ENCODE measurements at places on chromosomes 3 and 15.
A peak's percentile ranks its signal among the peaks of the same experiment; 100 is the strongest.

DNA sequence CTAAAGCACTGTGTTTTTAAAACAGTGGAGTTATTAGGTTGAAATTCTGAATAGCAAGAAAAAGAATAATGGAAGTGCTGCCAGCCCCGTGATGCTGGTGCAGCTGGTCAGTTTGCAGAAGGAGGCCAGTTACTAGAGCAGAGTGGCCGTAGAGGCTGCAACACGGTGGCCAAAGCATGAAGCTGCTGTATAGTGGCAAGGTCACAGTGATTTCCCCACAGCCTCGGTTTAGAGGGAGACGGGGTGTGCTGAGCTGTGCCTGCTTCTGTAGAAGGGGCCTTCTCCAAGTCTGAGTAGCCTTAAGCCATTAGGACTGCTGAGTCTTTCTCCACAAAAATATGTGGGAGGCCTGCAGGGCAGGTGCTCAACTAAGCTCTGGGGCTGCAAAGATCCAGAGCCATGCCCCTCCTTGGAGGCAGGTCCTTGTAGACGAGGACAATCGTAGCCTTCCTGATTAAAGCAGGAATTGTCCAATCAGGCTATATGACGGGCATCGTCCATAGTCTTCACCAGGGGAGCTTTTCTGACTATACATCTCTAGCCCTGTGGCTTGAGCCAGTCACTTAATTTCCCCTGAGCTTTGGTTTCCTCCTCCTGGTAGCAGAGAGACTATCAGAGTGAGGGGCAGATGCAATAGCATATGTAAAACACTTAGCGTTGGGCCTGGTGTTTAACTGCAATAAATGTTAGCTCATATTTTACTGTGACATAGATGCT lies 151.6 kb downstream of the PGPEP1L start:
- DNase-seq: no peak

GRCh38 chr3:48662145-48662752 lies 437 bp downstream of the CELSR3 start:
- DNase-seq: no peak

DNA sequence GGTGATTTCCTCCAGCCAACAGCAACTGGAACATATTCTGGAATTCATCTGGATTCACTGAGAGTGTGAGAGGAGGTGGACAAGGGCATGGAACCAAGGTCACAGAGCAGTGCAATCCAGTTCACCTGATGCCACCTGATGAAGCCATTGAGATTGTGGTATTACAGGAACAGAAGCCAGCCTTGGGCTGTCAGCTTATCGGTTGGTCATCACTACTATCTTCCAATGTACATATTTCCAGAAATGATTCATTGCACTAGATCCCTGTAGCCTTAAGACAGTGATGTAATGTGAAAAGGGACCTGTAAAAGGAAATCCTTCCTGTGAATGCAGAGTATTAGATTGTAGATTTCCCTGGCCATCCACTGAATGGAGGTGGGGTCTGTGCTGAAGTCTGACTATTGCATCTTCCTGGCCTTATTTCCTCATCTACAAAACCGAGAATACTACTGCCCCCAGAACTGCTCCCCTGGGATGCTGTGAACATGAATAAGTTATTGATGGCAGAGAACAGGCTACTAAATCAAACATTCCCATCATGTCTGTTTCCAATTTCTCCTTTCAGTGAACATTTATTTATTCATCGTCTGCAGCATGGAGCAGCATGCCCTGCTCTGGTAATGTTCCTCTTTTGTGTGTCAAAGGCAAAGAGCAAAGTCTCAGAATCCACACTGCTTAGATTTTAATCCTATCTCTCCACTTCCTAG lies 47.4 kb upstream of the TPM1 start:
- DNase-seq: no peak

- DNase-seq: no peak
These were observed 128.4 kb downstream of the FAM174B start for GRCh38 chr15:92527197-92527596.

GRCh38 chr15:85383470-85384148 lies 3.2 kb downstream of the AKAP13 start:
- no peak for DNase-seq

DNA sequence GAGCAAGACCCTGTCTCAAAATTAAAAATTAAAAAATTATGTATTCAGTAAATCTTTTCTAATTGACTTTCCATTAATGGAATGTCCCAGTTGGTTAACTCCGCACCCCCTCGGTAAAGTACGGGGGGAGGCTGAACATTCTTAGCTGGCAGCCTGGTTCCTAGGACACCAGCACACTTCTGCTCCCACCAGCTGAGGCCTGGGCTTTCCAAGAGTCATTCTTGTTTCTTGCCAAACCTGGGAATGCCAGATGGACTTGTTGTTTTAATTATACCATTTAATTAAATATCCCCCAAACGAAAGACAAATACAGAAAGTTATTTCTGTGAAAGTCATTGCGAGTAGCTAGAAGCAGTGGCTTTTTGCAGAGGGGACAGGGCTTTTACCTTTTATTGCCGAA lies 179.4 kb downstream of the VGLL4 start:
- no peak for DNase-seq

DNA sequence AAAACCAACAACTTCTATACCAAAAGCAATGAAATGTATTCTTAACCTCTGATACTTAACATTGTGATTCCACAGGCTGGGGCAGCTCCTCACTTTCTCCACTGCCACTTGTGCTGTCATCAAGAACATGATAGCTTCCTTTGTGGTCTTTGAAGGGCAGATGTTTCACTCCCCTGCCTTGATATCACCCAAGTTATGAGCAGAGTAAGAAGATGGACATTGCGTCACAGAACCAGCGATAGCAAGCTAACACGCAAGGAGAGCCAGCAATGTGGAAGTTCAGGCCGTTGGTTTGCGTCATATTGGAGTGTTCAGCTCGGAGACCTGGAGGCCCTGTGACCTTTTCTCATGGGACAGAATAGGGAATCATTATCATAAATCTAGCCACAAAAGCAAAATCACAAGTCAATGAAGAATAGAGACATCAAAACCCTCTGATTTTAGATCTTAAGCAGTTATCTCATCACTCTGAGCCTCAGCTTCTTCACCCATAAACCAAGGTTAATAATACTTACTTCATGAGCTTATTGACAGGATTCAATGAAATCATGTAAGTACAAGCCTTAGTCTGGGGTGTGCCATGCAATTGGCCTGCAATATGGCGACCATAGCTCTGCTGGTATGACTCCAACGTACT lies 183.8 kb upstream of the THBS1 start:
- no peak for DNase-seq

GRCh38 chr15:70320482-70320881 lies 222.8 kb upstream of the TLE3 start:
- no peak for DNase-seq

GRCh38 chr3:43649365-43649968 lies 27.7 kb upstream of the ANO10 start:
- DNase-seq: no peak

DNA sequence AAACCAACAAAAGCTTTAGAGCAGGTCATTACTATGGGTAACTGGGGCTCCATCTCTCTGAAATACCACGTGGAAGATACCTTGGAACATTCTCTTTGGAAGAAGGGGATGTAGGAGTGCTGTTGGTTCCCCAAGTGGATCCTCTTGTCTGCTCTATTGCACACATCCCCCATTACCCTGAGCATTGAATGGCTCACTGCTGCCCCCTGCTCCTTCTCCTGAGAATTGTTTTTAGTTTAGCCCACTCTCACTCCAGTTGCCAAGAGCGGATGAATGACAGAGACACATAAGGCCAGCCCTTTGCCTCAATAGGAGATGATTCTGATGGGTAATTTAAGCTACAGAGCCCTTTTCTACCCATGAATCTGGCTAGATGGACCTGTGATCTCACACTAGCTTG lies 135.6 kb upstream of the SUCLG2 start:
- DNase-seq: peak; percentile 59

DNA sequence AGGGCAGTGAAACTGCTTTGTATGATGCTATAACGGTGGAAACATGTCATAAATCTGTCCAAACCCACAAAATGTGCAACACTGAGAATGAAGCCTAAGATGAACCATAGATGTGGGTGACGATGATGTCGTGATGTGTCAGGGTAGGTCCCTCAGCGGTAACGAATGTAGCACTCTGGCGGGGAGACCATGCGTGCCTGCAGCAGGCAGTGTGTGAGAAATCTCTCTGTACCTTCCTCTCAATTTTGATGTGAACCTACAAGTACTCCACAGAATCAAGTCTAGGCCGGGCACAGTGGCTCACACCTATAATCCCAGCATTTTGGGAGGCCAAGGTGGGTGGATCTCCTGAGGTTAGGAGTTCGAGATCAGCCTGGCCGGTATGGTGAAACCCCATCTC lies 268.2 kb upstream of the LYSMD4 start:
- DNase-seq: no peak

- DNase-seq: no peak
These were observed 436.6 kb upstream of the GBE1 start for GRCh38 chr3:82198009-82198408.

- DNase-seq: peak; percentile 57
These were observed 114.9 kb upstream of the MEF2A start for GRCh38 chr15:99450896-99451358.

DNA sequence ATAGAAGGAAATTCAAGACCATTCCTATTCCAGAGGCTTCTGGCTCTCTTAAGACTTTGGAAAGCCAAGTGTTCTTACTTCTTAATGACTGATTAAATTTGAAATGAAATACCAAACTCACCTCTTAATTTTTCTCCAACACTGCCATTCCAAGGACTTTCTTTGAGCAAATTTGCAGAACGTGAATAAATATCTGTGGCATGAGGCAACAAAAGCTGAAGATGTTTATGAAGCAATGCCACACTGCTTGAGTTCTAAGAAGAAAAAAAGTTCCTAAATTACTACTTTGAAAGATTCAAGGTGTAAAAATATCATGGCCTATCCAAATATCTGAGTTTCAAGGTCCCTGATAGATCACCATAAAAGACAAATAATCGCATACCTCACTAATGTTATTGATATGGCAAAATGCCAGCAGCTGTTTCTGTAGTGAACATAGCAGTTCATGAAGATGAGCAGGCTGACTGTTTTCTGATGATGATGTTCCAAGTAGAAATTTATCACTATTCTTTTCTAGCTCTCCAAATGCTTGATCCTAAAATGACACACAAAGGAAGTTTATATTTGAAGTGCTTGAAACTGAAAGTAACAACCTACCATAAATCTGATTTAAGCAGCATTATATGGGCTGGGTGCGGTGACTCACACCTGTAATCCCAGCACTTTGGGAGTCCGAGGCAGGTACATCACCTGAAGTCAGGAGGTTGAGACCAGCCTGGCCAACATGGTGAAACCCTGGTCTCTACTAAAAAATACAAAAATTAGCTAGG lies 104.4 kb downstream of the HERC1 start:
- DNase-seq: no peak

DNA sequence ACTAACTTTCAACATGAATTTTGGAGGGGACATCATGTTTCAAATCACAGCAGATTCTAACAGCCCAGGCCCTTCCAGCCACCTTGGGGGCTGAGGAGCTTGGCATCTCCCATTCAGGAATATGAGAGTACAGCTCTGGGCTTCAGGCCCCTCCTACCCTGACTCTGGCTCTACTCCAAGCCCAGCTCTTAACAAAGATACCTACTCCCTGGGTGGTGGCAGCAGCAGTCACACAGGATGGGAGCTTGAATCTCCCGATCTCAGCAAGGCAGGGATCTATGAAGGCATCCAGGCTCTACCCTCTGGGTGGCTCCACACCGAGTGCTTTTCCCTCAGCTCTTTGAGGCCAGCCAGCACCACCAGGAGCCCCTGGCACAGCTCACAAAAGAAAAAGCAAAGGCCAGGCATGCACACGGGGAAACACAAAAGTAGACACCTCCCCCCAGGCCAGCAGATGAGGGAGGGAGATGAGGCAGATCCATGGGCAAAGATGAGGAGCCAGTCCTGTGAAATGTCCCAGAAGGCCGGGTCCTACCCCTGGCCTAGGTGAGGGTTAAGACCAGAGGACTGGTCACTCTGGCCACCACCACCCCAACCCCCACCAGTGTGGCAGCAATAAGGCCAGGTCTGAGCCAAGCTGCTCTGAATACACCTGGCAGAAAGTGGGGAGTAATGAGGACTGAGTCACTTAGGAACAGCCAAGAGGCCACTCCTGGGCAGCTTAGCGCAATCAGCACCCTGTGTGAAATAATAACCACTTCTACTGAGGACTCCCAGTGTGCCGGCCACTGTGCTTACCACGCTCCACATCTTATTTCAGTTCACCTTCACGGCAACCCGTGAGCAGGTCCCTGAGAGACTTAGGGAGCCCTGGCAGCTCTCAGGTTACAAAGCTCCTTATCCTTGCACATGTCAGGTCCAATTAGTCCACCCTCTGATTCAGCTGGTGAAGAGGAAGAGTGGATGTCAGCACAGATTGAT lies 24.3 kb downstream of the PLA2G4F start:
- DNase-seq: no peak

DNA sequence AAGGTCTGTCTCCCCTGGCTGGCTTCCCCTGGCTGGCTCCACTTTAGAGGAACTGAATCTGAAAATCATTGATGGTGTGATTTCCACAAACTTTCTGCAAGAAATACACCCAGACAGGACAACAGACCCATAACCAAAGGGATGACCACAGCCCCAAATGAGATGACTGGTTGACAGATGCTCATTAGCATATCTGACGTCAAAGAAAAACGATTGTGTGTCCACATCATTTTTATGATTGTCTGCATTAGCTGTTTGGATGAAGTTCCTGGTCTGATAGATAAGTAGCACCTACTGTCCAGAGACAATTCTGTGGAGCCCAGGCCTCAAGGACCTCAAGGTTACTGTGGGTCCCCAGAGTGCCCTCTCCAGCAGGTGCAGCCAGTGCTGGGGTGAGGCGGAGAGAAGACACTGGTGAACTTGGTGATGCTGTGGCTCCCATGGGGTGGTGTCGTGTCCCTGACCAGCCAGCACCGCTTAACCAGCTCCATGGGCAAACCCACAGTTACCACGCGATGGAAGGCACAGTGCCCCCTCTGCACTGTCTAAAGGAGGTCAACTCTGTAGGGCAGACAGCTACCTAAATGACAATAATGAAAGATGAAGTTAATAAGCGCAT lies 127.4 kb downstream of the NSMCE3 start:
- no peak for DNase-seq

DNA sequence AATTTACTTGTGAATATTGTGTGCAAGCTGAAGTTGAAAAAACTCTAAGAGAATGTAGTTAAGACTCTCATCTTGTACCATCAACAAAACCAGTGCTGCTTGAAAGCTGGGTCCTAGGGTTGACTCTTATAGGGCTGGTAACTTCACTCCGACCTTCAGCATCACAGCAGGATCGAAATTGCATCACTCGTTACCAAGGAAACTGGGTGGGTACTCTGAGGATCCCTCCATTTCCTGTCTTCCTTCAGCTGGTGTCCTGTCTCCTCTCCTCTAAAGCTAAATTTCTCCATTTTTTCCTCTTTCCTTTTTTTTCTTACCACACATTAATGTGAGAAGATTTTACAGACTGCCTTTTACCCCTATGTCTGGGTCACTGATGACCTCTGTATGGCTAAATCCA lies 3.0 kb upstream of the APH1B start:
- no peak for DNase-seq

- no peak for DNase-seq
These were observed 258.0 kb upstream of the CTDSPL start for GRCh38 chr3:37603722-37604121.
